NCI-H1417 (cell line): ENCODE measurements at places on chromosomes 1 and 21.
A peak's percentile ranks its signal among the peaks of the same experiment; 100 is the strongest.

GRCh38 chr1:184185347-184185746, 133.8 kb downstream of the TSEN15 start:
- no peak for DNase-seq

- no peak for DNase-seq
Measured at GRCh38 chr1:177569476-177569875, 398.7 kb downstream of the BRINP2 start.

GRCh38 chr21:42864815-42865775, 14.2 kb downstream of the WDR4 start:
- DNase-seq = peak; percentile 69

DNA sequence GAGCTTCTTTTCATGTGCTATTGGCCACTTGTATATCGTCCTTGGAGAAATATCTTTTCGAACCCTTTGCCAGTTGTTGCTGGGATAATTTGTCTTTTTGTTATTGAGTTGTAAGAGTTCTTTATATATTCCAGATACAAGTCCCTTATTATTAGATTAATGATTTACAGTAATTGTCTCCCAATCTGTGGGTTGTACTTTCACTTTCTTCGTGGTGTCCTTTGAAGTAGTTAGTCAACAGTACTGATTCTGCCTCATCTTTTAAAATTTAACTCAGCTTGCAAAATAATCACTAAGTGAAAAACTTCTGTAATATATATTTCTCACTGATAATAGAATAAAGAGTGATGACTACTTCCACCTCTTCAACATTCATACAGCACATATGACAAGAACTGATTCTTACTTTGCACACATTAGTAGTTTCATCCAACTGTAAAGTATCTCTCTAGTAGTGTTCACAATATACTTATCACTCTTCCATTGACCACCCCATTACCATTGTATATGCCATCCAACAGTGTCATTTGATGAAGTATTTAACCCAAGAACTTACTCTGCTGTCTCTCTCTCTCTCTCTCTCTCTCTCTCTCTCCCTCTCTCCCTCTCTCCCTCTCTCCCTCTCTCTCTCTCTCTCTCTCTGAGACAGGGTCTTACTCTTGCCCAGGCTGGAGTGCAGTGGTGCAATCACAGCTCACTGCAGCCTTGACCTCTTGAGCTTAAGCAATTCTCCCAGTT, 104.2 kb upstream of the DMRTA2 start:
- no peak for DNase-seq

- DNase-seq = no peak
Measured at GRCh38 chr1:190286111-190286510, 191.6 kb downstream of the BRINP3 start.

- no peak for DNase-seq
Measured at GRCh38 chr1:209552406-209553264, 30.9 kb upstream of the CAMK1G start.

DNA sequence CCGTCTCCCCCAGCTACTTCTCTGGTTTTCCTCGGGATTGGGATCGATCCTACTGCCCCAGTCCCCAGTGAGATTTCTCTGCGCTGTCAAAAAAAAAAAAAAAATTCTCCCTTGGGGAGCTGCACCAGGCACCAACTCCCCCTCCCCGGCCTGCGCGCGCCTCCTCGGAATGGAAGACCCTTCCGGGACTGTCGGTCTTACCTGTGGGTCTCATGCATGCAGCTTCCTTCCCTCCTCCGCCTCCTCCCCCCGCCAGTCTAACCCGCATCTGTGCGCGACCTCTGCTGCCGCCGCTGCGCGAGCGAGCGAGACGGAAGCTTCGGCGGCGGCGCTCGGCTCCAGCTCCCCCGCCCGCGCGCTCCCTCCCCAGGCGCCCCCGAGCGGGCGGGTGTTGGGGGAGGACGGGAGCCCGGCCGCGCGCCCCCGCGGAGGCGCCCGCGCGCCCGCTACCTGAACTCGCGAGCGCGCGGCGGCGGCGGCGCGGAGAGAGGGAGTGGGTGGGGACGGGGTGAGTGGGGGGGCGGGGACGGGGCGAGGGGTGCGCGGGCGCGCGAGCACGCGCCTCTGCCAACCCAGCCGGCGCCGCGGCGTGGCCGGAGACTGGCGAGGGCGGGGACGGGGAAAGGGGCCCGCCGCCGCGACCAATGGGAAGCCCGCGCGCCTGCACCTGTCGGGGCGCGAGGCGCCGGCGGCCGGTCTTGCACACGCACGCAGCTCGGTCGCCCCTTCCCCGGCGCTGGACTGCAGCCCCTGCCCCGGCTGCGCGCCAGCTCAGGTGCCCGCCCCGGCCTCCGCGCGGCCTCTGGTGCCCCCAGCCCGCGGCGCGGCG, at the start of gene SUSD4:
TSS of gene SUSD4 (minus strand) at position 321 of the 829 bp plus-strand sequence. CDS start 751 bp downstream, outside the sequence.
- DNase-seq = peak; percentile 78

DNA sequence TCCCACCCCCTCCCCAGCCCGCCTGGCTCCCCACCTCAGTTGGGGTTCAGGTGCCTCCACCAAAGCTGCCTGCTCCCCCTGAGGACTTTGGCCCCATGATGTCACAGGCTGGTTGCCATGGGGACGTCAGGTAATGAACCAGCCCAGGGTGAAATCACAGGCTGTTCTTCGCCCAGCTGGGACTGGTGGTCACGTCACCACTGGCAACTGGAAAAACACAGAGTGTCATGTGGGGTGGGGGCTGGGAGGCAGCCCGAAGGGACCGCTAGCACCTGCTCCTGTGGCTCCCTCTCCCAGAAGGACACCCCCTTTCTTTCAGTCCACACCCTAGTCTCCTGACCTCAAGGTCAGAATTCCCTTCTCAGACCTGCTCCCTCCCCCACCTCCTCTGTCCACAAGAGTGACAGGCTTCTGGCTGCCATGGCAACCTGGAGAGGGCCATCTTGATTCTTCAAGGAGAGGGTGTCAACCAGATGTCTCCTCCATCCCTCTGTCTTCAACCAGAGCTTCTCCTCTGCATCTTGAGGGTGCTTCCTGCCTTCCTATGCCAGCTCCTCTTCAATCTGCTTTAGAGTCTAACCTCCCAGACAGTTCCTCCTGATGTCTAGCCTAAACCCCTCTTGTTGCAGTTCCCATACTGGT, 6.2 kb downstream of the FAM131C start:
- DNase-seq = peak; percentile 29

- DNase-seq = no peak
Measured at GRCh38 chr21:41510500-41510899, 2.5 kb upstream of the TMPRSS2 start.

- DNase-seq = peak; percentile 14
Measured at GRCh38 chr21:41133874-41134522, 34.0 kb upstream of the BACE2 start.

- peak; percentile 58 for DNase-seq
Measured at GRCh38 chr21:32403201-32403777, 9.2 kb upstream of the EVA1C start.

- no peak for DNase-seq
Measured at GRCh38 chr1:241034203-241034936, 322.6 kb downstream of the RGS7 start.

DNA sequence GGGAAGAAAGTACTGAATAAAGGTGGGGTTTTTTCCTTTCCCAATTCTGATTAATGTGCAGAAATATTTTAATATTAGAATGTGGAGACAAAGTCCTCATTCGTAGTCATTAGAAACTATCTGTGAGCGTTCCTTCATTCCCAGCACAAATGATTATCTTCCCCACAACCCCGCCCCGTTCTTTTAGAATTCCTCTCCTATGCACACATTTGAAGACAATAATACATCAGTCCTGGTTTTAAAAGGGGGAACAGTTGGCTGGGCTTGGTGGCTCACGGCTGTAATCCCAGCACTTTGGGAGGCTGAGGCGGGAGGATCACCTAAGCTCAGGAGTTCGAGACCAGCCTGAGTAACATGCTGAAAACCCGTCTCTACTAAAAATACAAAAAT, 876 bp downstream of the ALDH9A1 start:
- DNase-seq = no peak

- no peak for DNase-seq
Measured at GRCh38 chr1:170680428-170680827, 16.5 kb downstream of the PRRX1 start.

- DNase-seq = peak; percentile 38
Measured at GRCh38 chr1:64469977-64470664, at the start of gene CACHD1. TSS of gene CACHD1 (plus strand) at chr1:64470129. CDS start at chr1:64470745, 616 bp downstream.
